Cardiac fibroblast (primary cell): ENCODE measurements at places on chromosomes 4 and X.

DNA sequence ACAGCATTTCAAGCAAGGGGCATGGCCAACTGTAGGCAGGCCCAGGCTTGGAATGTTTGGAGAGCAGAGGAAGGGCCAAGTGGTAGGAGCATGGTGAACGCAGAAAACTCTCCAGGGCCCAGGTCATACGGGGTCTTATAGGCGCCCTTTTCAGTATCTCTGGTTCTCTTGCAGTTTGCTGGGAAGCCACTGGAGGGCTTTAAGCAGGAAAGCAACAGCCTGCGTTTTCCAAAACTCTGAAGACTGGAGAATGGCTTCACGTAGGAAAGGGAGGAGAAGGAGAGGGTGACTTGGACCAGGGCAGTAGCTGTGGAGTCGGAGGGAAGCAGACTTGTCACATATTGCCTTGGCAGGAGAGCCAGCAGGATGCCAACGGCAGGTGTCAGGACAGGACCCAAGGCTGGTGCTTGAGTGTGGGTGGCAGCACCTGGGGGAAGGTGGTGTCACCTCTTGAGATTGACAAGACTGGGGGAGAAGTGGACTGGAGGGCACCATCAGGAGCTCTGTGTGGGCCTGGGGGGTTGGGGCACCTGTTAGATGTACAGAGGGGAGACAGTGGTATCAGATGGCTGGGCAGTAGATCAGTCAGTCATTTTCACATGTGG lies 21.9 kb downstream of the TKTL1 start:
- DNase-seq: peak; percentile 33

DNA sequence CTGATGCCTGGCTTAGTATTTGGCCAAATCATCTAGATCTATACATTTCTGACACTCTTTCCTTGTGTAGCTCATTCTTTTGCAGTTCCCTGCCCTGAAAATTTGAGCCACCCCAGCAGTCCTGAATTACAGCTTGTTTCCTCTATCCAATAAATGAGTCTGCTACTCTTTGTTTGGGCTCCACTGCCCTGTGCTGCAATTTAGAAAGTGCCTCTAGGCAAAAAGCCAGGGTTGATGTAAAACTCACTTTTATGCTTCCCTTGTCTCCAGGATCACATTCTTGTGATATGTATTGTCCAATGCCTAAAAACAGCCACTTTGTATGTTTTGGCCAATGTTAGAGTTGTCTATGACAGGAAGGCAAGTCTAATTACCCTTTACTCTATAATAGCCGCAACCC lies 101.7 kb upstream of the MAP3K15 start:
- peak; percentile 34 for DNase-seq

GRCh38 chr4:24664956-24665355 lies 80.6 kb upstream of the DHX15 start:
- DNase-seq: peak; percentile 37

DNA sequence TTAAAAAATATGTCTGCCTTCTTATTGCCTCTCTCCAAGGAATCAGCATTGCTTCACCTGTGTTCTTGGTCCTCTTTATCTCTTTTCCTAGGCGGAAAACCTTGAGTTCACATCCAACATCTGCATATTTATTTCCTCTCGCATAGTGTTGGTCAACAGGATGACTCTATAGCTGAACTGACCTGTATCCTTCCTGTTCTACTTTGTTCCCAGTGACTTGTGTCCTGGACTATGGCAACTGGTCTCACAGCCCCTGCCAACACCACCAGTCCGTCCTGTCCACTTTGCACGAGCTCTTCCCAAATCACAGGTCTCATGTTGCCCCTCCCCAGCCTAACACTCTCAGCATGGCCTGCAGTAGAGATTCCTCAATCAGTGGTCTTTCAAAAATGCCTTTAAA lies 2.0 kb downstream of the DIPK2B start:
- no peak for DNase-seq

- DNase-seq: no peak
Observed at GRCh38 chrX:133151336-133151735, 54.4 kb upstream of the USP26 start.

DNA sequence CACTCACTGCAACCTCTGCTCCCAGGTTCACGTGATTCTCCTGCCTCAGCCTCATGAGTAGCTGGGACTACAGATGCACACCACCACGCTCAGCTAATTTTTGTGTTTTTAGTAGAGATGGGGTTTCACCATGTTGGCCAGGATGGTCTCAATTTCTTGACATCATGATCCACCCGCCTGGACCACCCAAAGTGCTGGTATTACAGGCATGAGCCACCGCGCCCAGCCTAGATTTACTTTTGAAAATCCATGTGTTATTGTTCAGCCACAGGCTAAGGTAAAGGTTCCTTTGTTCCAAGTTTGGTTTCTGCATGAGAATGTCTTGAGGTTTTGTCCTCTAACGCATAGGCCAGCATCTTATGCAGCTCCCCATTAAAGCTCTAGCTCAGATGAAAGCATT lies 371.6 kb downstream of the DMD start:
- DNase-seq: no peak

- peak; percentile 87 for DNase-seq
Observed at GRCh38 chr4:4488405-4489404, 53.1 kb downstream of the STX18 start.

DNA sequence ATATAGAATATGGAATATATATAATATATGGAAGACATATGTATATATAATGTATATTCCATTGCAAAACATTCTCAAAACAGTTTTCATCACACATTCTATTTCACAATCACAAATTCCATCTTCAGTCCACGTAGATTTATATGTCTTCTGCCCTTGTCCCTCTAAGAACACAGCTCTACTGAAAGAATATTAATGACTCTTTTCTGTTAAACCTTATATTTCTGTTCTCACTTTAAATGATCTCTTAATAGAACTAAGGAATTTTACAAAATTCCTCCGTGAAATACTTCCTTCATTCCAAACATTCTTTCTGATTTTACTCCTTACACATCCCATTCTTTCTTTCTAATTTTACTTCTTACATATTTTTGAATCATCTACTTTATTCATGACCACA lies 1043.1 kb upstream of the PABPC4L start:
- peak; percentile 25 for DNase-seq

DNA sequence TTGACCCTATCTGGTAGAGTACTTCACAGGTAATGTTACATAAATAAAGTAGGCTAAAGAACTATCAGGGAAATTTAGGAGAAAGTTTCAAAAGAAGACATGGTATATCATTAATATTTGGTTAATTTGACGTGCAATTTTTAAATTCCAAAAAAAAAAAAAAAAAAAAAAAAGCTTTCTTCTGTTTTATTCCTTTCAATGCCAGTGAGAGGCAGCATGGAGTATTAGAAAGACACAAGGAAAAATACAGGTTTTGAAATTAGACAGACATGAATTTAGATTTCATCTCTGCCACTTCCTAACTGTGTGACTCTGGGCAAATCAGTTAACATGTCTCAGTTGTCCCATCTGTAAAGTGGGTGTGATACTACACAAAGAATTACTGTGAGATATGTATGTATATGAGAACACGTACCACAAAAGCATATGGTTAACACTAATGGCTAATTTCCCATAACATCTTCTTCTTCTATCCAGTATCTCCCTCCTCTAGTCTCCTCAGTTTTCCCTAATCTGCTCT lies 132.5 kb downstream of the GPC3 start:
- no peak for DNase-seq

GRCh38 chrX:40844471-40844870 lies 109.1 kb upstream of the MED14 start:
- DNase-seq: no peak

DNA sequence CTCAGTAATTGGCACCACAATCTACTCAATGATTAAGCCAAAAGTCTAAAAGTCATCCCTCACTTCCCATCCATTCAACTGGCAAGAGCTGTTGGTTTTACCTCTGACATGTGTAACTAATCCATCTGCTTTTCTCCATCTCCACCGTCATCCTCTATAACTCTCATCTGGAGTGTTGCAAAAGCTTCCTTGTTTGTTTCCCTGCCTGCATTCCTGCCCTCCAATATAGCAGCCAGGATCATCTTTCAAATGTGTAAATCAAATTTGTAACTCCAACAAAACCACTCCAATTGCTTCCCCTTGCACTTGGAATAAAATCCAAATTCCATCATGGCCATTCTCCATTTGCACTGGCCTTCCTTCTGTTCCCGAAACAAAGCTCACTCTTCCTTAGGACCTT lies 4.3 kb upstream of the PLAC8 start:
- no peak for DNase-seq

DNA sequence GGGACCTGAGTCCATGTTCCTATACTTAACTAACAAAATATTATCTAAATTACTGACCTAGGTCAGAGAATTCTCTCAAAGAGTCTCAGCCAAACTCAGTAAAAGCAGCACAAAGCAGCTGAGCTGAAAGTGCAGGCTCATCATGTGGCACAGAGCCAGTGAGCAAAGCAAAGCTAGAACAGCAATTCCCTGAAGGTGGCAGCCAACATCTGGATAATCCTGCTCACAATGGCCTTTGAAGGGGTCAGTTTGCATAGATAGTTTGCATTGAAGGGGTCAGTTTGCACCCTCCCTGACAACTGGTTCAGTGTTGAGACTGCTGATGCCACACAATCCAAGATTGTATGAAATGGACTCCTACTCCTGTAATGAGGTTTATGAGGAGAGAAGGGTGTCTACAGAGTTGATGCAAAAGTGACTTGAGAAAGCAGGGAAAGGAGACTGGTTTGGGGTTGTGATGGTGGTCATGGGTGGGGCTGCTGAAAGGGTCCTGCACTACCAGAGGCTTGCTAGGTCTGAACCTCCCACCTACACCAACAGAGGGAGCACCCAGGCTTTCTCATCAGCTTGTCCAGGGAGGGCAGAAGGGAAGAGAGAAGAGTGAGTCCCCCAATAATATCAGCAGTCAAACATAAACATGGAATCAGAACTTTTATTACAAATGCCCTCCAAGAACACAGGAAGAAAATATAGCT lies 39.7 kb downstream of the TRIM61 start:
- DNase-seq: peak; percentile 50

DNA sequence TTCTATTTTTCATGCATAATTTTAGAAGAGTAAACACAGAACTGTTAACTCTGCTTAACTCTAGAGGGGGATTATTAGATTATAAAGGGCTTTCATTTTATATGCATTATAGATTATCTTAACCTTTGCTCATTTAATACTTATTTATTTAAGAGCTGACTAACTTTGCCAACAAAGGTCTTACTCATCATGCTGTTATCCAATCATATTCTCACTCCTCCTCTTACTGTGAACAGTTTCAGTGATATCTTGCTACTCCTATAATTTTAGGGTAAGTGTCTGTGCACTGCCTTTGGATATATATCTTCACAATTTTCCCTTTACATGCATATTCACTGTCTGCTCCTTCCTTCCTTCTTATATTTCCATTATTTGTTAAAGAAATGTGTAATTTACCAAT lies 1814.9 kb downstream of the STIM2 start:
- peak; percentile 56 for DNase-seq

DNA sequence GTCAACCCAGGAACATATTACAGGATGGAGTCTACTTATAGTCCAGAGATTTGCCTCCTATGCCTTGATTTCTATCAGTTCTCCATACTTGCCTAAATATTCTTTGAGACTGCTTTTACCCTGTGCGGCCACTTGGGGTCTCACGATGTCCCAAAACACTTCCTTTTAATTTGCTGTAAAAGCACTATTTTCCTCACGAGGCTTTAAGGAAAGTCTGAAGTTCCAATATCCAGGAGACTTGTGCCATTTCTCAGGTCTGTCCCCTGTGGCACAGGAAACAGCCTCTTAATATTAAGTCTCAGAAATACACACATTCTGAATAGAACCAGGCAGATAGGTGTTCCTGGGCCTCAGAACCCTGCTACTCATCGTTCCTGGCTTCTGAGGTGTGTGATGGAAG lies 142.9 kb downstream of the TMEM164 start:
- DNase-seq: peak; percentile 49

GRCh38 chr4:32000846-32001488 lies 1280.8 kb downstream of the PCDH7 start:
- DNase-seq: no peak
